Activated CD4-positive, alpha-beta T cell treated with anti-CD3 and anti-CD28 coated beads for 24 hours (primary cell): ENCODE measurements at places on chromosomes 2 and 18.

DNA sequence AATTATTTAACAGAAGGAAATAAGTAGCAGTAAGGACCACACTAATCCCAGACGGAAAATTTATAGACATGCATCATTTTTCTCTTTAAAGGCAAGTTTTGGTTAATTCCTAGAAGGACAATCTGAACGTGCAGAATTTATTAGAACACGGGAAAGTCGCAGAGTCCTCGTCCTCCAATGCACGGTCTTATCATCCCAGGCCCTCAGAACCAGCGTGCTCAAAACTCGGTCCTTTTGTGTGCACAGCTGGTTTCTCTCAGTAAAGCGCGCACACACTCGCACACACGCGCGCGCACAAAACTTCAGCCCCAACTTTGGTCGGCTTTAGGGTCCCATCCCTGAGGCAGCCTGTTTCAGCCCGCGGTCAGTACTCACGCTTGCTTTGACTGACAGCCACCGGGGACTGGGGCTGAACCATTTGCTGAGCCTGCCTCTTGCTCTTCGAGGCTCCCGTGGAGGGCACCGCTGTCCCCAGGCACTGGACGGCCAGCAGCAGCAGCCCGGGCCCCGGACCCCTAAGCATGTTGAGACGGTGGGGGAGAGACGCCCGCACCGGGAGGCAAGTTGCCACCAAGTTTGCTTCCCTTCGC, 493 bp downstream of the FN1 start:
- DNase-seq: no peak

DNA sequence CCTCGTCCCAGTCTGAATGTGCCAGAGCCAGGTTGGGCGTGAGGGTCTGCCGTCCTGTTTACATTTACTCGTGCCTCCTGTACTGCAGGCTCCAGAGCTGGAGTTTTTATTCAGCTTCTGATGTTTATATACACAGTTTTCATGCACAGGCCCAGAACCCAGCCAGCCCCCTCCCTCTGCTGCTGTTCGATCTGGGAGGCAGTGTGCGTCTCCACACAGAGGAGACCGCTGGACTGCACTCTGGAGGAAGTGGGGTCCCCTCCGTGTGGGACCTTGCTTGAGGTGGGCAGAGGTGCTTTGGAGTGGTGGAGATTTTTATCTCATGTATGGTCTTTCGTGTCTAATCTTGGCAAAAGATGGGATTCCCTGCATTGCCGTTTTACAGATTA, 90.6 kb downstream of the GLI2 start:
- no peak for DNase-seq

DNA sequence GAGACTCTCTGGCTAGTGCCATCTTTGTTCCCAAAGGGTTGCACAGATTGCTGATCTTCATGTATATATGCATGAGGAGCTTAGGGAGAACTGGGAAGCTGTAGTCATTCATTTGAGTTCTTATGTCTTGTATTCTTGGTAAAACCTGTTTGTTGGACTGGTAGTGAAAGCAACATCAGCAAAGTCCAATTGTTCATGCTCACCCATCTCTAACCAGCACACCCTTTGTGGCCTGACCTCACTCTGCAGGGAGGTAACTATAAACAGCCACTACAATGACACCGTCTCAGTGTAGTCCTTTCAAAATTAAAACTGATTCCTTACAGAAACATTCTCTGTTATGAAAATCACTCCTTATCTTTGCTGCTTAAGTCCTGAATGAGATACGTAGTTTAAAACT, 13.9 kb upstream of the LMAN1 start:
- no peak for DNase-seq

- no peak for DNase-seq
Observed at GRCh38 chr18:51171223-51171622, 26.3 kb downstream of the MEX3C start.

DNA sequence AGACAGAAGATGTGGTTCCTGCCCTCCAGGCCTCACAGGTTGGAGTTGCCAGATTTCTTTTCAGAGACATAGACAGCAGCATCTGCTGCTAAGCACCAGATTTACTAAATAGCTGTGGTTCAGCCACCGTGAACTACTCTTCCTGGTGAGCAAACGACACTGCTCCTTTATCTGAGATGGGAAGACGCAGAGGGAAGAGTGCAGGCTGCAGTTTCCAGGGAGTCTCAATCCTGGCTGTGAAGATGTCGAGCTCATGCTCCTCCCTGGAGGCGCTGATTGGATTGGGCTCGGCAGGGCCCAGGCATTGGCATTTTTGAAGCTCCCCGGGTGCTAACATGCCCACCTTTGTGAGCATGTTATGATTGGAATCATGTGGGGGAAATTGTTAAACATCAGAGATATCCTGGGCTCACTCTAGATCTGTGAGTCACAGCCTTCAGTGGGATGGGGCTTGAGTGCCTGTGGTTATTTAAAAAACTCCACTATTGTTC, 314.8 kb downstream of the TSN start:
- DNase-seq: no peak
